HT1080 (cell line): ENCODE measurements at places on chromosomes 4 and X. TPM values are rescaled to one million over a fixed set of nuclear protein-coding genes. Genes with fewer than 3 reads are reported as not detected.

The STBD1 gene
- total RNA-seq, result 3.5 and 4.7 TPM in 2 replicates

The NHS gene
- 4.6 and 5.4 TPM in 2 replicates for total RNA-seq

The GBA3 gene
- not detected in 2 replicates for total RNA-seq

The RPS3A gene
- total RNA-seq, result 2,043 and 2,904 TPM in 2 replicates

The FGG gene
- 0.11 TPM in 1 of 2 replicates, not detected in the other for total RNA-seq

The SPANXD gene
- total RNA-seq, result 0.30 and 0.40 TPM in 2 replicates

The RGN gene
- not detected in 2 replicates for total RNA-seq

The SSX2B gene
- 0.43 TPM in 1 of 2 replicates, not detected in the other for total RNA-seq

The GNRHR gene
- total RNA-seq, result not detected in 2 replicates

The CHRDL1 gene
- 3.9 and 4.1 TPM in 2 replicates for total RNA-seq

The ZRSR2 gene
- total RNA-seq, result 1.0 and 2.6 TPM in 2 replicates

The XAGE1B gene
- total RNA-seq, result 1.7 and 4.8 TPM in 2 replicates

The DGKK gene
- total RNA-seq, result not detected in 2 replicates

The HOPX gene
- total RNA-seq, result not detected in 2 replicates

The SYAP1 gene
- 31.6 and 34.5 TPM in 2 replicates for total RNA-seq

The FAM9B gene
- 0.05 TPM in 1 of 2 replicates, not detected in the other for total RNA-seq

The ATP2B3 gene
- 0.03 TPM in 1 of 2 replicates, not detected in the other for total RNA-seq

The TEX13C gene
- 0.14 TPM in 1 of 2 replicates, not detected in the other for total RNA-seq

The BCORL1 gene
- total RNA-seq, result 1.2 and 1.6 TPM in 2 replicates

The WAS gene
- 0.20 and 0.47 TPM in 2 replicates for total RNA-seq

The SSX2 gene
- total RNA-seq, result 0.13 TPM in 1 of 2 replicates, not detected in the other

The CFAP47 gene
- under 0.01 and 0.10 TPM in 2 replicates for total RNA-seq

The NIPAL1 gene
- 2.1 and 3.8 TPM in 2 replicates for total RNA-seq

The FRAS1 gene
- total RNA-seq, result 1.3 and 2.1 TPM in 2 replicates

The WDR44 gene
- 6.6 and 7.7 TPM in 2 replicates for total RNA-seq

The MGARP gene
- 0.07 TPM in 1 of 2 replicates, not detected in the other for total RNA-seq

The FAM114A1 gene
- 21.9 and 28.5 TPM in 2 replicates for total RNA-seq

The F8 gene
- 0.33 and 0.69 TPM in 2 replicates for total RNA-seq

The PROM1 gene
- total RNA-seq, result not detected in 2 replicates

The APLN gene
- total RNA-seq, result 3.8 and 4.8 TPM in 2 replicates
